ELR (cell line): ENCODE measurements at places on chromosomes 12 and 14.

GRCh38 chr12:52628841-52629240, 10.5 kb upstream of the KRT73 start:
- DNase-seq = no peak

DNA sequence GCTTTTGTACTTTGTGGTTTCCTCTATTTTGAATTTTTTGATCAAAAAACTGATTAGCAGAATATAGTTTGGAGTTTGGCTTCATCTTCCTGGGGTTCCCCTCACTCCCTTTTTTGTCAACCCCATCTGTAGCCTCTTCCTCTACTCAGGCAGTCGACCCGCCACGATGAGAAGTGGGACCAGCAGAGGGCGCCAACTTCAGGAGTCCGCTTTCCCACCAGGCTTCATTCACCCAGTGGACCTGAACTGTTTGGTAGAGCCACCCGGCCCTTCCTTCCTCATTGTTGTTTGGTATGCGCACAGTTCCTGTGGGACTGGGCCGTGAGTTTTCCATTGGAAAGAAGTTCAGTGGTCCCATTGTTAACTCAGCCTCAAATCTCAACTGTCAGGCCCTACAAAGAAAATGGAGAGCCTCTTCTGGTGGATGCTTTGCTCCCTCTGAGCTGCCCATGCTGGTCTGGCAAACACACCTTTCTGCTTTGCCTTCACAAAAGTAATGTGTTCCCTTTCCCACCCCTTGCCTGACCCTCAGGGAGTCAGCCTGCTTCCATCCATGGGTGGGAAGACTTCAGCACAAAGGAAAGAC, 21.7 kb downstream of the TMBIM6 start:
- peak; percentile 67 for DNase-seq

- DNase-seq = no peak
Measured at GRCh38 chr12:97274386-97274785, 188.2 kb upstream of the RMST start.

- no peak for DNase-seq
Measured at GRCh38 chr12:93568091-93568490, 4.4 kb upstream of the SOCS2 start.

DNA sequence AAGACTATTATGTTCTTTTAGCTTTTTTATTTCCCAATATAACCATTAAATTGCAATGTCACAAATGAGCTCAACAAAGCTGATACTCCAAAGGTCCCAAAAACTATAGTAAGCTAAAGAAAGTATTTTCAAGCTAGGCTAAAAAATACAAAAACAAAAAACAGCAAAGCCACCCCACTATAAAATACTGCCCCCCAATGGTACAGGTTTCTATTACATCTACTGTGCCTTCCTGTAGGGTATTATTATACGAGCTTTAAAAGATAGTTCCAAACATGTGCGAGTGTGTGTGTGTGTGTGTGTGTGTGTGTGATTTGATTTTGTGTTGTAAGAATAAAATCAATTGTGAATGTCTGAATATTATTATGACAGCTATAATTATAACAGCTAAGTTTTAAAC, 1.1 kb downstream of the IFNG start:
- peak; percentile 26 for DNase-seq

- peak; percentile 58 for DNase-seq
Measured at GRCh38 chr14:72444701-72445100, 449.2 kb downstream of the DPF3 start.

GRCh38 chr12:97912943-97913342, 450.3 kb downstream of the RMST start:
- DNase-seq = no peak

GRCh38 chr12:80807640-80808288, 91.1 kb downstream of the MYF5 start:
- no peak for DNase-seq

DNA sequence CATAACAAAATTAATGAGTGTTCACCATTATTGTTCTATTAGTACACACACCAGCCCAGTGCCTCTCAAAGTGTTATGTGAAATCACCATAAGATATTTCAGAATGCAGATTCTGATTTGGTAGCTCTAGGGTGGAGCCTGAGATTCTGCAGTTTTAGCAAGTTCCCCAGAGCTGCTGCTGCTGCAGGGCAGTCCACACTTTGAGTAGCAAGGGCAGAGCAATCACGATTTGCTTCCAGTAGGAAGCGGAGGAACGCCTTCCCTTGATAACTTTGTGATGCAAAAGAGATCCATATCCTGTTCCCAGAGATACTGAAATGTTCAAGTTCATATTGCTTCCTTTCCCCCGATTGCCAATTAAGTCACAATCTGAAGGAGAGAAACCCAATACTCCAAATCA, 57.9 kb downstream of the SLC17A8 start:
- no peak for DNase-seq

DNA sequence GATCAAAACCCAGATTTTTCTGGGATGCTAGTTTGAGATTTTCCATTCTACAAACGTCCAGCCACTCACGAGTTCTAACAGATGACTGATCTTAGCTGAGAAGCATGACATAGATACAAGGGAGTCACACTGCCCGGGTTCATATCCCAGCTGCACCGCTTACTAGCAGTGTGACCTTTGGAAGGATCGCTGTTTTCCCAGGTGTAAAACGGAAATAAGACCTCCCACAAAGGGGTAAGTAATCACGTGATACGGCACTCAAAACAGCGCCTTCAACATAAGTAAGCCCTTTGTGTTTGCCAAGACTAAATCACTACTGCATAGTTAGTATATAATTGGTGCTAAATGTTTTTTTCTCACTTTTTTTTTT, 624 bp upstream of the PWP1 start:
- peak; percentile 50 for DNase-seq

DNA sequence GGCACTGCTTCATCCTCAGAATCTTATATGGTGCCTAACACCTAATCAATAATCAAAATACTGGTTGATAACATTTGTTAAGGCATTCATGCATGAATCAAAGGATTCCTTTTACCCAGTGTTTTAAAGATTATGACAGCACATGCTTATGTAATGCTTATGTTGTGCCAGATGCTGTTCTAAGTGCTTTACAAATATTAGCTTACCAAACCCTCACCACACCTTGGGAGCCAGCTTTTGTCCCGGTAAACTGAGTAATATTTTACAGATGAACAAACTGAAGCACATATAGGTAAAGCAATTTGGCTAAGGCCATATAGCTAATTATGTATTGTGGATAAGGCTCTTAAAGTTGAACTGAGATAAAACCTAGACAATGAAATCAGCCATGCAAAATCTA, 209.2 kb downstream of the ALX1 start:
- DNase-seq = no peak

DNA sequence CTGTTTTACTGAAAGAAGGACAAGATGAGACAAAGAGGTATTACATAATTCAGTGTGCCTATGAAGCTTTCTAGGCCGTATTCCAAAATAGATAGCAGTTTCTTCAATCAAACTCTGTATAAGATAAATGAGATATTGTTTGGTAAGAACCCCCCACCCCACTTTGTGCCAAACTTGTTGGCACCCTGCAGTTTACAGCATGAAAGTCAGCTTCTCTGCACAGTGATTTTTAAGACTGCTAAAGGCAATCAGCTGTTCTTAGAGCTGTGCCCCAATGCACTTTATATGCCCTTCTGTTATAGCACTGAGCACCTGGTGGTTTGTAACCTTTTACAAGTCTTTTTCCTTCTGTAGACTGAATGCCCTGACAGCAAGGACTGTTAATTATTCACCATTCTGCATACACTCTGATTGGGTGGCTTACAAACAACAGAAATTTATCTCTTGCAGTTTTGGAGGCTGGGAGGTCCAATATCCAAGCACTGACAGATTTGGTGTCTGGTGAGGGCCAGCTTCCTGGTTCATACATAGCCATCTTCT, 76.7 kb downstream of the ANO4 start:
- DNase-seq = no peak
